ENCODE measurements at places on chromosomes 12 and 14.
A peak's percentile ranks its signal among the peaks of the same experiment; 100 is the strongest.

DNA sequence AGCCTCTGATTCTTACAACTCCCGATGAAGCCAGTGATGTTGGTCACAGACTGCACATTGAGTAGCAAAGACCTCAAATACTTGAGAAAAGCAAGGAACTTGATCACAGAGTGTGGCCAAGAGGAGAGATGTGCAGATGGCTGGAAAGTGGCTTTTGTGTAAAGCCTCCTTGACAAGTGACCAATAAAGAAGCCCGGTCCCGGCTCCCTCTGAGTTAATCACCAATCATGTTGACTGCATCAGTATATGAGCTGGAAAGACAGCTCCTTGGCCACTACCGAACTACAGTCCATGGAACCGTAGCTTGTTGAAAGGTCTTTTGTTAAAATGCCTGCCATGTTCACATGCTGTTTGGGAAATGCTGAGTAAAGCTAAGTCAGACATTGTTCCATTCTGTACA lies 23.7 kb upstream of the SERPINA6 start:
- DNase-seq: no peak

- no peak for DNase-seq
Measured at GRCh38 chr12:32558903-32559302, 120.2 kb upstream of the DNM1L start.

DNA sequence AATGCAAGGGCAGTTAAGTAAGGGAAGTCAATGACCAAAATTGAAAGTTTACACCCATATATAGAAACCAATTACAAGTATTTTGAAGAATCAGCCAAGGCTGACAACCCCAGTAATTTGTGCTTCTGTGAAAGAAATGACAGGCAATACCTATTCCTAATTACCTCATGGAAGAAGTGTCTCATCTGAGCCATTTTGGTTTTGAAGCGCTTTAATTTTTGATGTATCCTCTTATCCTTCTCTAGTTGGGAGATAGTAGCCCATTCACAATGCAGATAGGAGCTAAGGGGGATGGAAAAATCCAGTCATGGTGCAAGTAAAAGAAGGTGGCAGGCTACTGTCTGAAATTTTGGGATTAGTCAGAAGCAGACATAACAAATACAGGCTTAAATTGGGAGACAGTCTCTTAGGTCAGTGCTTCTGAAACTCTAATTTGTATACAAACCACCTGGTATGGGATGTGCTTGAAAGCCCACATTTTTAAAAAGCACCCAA lies 30.4 kb upstream of the SUPT16H start:
- no peak for DNase-seq

DNA sequence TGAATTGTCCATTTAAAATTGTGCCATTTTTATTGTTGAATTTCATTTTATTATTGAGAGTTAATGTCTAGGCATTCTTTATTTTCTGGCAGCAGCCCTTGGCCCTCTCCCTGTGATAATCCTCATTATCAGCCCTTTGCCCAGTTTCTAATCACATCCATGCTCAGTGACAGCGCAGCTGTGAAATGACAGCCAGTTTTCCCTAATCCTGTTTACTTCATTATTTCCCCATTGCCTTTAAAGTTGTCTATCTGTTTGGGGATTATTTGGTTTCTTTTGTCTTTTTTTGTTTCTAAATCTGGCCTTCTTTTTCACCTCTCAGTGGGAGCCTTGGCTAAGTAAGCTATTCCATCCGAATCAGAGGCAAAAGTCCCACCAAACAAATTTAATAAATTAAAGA lies 476.9 kb downstream of the SLC6A15 start:
- no peak for DNase-seq

GRCh38 chr12:118206107-118206412 lies 70.1 kb downstream of the PEBP1 start:
- DNase-seq: no peak

DNA sequence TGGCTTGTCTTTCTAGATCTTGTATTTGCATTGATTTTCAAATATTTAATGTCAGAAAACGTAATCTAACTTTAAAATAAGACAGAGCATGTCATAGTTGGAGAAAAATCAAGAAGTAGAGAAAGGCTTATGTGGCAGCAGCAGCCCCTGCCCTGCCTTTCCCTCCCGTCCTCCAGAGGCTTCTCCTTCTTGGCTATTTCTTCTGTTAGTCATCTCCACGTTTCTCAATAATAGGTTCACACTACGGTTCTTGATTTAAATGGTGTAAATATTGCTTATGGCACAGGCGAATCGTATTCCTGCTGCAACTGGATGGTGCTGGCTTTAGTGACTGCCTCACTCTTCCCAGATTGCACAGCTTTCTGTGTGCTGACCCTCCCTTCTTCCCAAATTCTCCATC lies 42.8 kb downstream of the SLC8B1 start:
- DNase-seq: no peak

- DNase-seq: no peak
Measured at GRCh38 chr12:26088998-26089397, 35.8 kb downstream of the BHLHE41 start.

GRCh38 chr12:7646178-7646475 lies 19.6 kb downstream of the APOBEC1 start:
- no peak for DNase-seq

- no peak for DNase-seq
Measured at GRCh38 chr14:79197516-79197915, 1013.8 kb downstream of the DIO2 start.

GRCh38 chr12:123519141-123520001 lies 14.1 kb downstream of the RILPL1 start:
- peak; percentile 22 for DNase-seq

DNA sequence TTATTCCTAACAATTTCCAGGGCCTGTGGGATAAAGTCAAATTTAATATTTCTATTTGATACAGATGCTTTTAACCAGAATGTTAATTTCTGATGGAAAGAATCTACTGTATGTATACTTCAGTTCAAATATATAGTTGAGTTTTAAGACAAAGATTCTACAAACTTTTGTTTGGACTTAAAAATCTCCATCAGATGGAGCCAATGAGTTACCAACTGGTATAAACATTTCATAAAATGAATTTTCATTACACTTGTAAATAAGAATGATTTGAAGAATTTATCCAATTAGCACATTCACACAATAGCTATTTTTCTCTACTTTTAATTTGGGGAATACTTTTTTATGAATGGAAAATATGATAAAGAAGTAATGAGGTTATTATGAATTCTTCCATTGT lies 425.2 kb upstream of the MIS18BP1 start:
- no peak for DNase-seq

GRCh38 chr12:131421509-131422186 lies 289.2 kb upstream of the SFSWAP start:
- no peak for DNase-seq

GRCh38 chr12:1603269-1603993 lies 9.1 kb upstream of the FBXL14 start:
- DNase-seq: no peak

GRCh38 chr14:45065956-45066355 lies 18.0 kb upstream of the PRPF39 start:
- no peak for DNase-seq

GRCh38 chr12:132071040-132071810 lies 72.9 kb downstream of the DDX51 start:
- no peak for DNase-seq

- no peak for DNase-seq
Measured at GRCh38 chr14:66247662-66248193, 238.4 kb upstream of the CCDC196 start.

Data from renal cortex interstitium (tissue), 15 donors.